ENCODE measurements at places on chromosomes 13 and 19.

DNA sequence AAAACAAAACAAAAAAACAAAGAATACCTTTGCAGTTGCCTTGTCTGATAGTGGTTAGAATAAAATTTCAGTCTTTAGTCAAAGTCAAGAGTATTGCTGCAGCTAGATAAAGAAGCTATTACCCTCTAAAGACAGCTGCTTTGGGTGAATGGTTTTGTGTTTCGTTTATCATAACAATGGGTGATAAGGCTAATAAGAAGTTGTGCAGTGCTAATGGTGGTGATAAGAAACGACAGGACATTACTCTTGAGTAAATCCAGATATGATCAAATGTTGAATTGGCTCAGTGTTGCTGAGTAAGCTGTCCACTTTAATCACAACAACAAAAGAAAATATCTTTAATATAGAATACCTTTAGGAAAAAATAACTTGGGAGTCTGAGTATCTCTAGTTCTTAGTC lies 1825.3 kb downstream of the SLITRK5 start:
- no peak for DNase-seq

GRCh38 chr13:97938706-97939475 lies 14.6 kb upstream of the IPO5 start:
- DNase-seq = no peak

GRCh38 chr13:27266917-27267316 lies 3.7 kb upstream of the RASL11A start:
- no peak for DNase-seq

DNA sequence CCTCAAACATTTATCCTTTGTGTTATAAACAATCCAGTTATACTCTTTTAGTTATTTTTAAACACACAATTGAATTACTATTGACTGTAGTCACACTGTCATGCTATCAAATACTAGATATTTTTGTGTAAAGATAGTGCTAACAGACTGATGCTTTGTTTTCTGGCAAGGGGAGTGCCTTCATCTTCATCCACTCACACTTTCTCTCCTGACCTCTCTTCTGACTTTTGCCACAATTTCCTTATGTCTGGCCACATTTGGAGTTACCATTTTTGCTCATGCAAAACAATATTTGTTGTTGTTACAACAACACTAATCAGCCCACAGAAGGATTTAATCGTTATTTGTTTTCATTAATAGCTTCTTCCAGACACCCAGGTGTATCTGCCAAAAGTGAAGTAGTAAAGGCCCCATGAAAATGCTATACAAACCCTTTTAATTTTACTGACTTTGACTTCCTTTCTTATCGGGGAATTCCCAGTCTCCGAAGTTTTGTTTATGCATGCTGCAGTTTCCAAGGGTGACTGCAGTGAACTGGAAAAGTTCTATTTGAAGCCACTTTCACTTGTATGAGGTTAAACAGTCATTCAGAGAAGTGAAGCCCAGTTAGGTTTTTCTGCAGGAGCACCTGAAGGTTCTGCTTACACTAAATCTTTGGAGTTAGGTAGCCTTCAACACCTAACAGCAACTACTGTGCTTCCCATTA lies 66.1 kb upstream of the FRY start:
- no peak for DNase-seq

DNA sequence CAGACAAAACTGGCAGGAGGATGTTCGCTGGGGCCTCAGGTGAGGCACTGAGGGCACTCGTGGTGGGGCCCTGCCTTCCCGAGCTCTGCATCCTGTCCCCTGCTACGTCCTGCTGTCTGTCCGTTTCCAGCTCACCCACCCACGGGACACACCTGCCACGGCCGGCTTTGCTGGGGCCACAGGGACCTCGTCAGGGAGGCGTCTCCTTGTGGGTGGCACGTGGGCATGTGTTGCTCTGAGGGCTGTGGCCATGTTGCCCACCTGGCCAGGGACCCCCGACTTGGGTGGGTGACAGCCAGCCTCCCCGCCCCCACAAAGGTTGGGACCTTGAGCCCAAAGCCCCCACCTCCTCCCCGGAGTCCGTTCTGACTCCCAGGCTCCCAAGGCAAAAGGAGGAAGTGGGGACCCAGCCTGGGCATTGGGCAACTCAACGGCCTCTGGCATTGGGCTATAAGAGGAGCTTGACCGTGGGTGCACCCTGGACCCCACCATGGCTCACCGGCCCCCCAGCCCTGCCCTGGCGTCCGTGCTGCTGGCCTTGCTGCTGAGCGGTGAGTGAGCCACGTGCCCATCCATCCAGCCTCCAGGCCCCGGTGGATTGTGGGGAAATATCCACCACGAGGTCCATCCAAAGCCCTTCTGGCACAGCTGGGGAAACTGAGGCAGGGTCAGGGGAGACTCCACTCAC lies at the start of gene PRTN3:
TSS of gene PRTN3 (plus strand) at position 481 of the 688 bp plus-strand sequence. CDS start at position 491, 10 bp downstream.
- DNase-seq = peak; percentile 88

GRCh38 chr13:100273552-100273951 lies 184.7 kb downstream of the PCCA start:
- DNase-seq = no peak

- no peak for DNase-seq
Measured at GRCh38 chr13:39516096-39516495, 86.9 kb downstream of the LHFPL6 start.

DNA sequence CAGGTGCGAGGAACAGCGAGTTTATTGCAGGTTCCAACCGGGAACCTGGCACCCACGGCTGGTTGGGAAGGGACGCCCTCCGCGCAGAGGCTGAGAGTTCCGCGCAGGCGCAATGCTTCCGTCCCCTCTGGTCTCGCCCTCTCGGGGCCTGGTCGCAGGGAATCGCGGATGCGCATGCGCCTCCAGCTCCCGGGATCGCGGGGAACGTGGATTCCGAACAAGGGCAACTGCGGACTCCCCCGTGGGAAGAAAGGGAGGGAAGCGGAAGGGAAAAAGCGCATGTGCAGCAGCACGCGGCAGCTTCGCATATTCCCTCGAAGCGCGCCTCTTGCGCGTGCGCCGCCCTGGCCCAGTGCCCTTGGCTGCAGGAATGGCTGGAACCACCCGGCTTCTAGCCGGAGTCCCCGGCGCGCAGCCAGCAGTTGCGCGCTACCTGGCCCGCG lies 1.1 kb downstream of the TSSK6 start:
- DNase-seq = peak; percentile 82

GRCh38 chr19:29411113-29411581 lies 114.6 kb upstream of the VSTM2B start:
- DNase-seq = no peak

DNA sequence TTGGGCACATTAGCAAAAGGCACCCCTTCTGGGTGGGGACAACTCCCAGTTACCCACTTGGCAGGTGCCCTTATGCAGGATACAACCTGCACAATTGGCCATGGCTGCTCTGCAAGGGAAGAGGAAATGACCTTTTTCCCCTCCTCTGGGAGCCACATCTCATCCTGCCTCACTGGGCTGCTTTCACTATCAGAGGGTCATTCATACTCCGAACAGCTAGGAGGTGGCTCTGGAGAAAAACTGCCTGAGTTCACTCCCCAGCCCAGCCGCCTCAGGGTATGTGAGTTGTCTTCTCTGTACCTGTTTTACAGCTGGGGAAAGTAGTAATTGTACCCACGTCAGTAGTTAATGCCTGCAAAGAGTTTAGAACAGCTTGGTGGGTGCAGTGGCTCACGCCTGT lies 7.1 kb upstream of the ACTN4 start:
- DNase-seq = no peak

GRCh38 chr19:41746593-41747227 lies 8.6 kb upstream of the CEACAM6 start:
- no peak for DNase-seq

GRCh38 chr13:75906315-75906714 lies 270.2 kb downstream of the LMO7 start:
- DNase-seq = no peak

DNA sequence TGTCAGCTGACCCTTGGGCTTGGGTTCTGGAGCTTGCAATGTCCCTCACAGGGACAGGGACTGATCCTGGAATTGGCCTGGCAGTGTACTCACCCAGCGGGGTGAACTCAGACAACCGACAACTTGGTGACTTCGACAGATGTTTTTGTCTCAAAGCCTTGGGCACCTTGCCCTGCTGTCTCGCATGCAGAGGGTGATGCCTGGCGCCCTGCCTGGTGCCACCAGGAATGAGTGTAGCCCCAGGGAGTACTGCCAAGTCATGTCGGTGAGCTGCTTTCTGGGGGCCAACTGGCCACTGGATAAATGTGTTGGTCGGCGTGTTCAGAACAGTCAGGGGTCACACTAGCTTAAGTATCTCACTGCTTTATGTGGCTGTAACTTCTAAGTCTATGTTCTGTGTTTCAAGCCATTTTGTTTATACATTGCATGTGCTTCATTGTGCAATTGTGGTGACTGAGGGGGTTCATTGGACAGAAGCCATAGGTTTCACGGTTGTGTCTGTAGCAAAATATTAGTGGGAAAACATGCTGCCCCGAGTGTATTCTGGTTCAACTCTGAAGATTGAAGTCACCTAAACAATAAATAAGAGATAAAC lies 96.3 kb upstream of the TNFSF11 start:
- DNase-seq = no peak

DNA sequence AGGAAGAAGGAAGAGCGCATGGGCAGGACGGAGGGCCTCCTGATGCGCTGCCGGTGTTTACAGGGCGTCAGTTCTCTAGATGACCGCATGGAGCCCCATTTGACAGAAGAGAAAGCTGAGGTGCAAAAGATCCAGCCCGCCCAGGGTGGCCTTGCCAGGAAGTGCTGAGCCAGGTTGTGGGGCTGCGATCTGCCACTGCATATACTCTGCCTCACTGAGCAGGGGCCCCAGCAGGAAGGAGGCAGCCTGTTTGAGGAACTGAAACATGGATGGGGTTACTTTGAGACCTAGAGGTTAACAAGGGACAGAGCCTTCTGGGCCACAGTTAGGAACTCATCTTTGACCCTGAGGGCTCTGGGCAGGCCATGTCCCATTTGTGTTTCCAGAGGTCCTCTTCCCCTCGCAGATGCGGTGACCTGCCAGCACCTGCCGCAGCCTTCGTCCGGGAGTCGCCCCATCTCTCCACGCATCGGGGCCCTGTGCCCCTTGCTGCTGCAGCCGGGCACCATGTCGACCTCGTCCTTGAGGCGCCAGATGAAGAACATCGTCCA lies 3.2 kb downstream of the EPN1 start:
- peak; percentile 94 for DNase-seq

GRCh38 chr13:72121466-72121865 lies 254.5 kb upstream of the DACH1 start:
- DNase-seq = no peak

GRCh38 chr19:7646426-7646700 lies 9.5 kb downstream of the STXBP2 start:
- DNase-seq = no peak

- no peak for DNase-seq
Measured at GRCh38 chr19:56112313-56112709, 8.8 kb downstream of the ZNF787 start.

- peak; percentile 91 for DNase-seq
Measured at GRCh38 chr19:11694533-11695439, 44.0 kb downstream of the ZNF823 start.

DNA sequence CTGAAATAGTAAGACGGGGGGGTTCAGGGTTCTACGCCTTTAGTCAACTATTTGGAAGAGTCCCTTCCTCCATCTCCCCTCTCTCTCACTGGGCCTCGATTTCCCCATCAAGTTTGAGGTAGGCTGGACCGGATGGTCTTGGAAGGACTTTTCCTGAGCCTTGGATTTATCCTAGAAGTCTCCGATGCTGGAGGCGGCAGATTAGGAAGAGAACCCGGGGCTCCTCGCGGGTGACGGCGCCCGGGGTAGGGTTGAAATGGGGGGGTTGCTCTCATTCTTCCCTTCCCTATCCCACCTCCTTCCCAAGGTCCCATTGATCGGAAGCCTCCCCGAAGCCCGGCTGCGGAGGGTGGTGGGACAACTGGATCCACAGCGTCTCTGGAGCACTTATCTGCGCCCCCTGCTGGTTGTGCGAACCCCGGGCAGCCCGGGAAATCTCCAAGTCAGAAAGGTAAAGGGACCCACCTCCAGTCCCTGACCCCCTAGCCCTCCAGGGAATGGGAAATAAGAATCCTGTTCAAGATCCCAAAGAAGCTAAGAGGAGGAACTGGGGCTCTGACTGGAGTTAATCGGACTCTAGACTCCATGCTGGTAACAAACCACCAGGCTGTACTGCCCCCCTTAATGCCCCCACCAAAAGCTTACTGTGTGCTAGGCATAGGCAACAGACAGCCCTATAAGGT lies 781 bp downstream of the QPCTL start:
- peak; percentile 92 for DNase-seq

- DNase-seq = peak; percentile 86
Measured at GRCh38 chr19:51690454-51691073, 2.6 kb upstream of the SPACA6 start.

DNA sequence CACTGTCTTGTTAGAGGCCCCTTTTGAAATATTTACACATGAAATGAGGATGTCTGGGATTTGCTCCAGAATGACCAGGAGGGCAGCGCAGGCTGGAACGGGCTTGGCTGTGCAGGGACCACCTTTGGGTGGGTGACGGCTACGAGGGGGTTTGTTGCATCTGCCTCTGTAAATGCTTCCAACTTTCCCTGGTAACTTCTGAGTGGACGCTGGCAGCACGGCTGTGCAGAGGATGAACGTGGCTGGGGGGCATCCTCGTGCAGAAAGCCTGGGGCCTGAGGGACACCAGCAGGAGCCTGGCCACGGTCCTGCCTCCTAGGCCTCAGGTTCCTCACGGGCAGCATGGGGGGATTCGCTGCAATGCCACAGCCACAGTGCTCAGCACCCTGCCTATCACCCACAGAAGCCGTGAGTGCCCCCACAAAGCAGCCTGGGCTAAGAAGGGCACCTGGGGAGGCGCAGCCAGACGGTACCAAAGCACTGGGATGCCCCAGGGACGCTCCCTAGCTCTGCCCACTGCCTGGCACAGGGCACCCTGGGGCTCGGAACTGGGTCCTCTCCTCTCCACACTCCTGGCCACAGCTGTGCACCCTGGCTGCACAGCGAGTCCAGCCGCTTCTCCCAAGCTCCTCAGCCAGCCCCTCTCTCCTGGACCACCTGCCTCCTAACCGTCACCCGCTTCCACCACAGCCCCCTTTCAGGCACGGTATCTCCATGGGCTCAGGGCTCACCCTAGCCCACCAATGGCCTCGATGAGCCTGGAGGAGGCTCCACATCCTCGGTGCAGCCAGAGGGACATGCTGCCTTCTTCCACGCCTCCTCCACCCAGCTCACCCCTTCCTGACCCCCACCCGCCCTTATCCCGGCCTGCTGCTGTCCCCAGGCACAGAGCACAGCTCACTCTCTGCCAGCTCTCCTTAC lies 44.5 kb downstream of the MLLT1 start:
- peak; percentile 71 for DNase-seq

GRCh38 chr13:65582160-65582559 lies 1648.0 kb downstream of the PCDH9 start:
- no peak for DNase-seq

GRCh38 chr13:23380534-23380933 lies 53.0 kb downstream of the SACS start:
- DNase-seq = no peak

GRCh38 chr13:110863685-110864084 lies 51.2 kb downstream of the ANKRD10 start:
- no peak for DNase-seq

- peak; percentile 98 for DNase-seq
Measured at GRCh38 chr13:48037346-48038173, at the start of gene NUDT15. Gene NUDT15 (plus strand): TSS chr13:48037726. CDS start chr13:48037747, 21 bp downstream.

DNA sequence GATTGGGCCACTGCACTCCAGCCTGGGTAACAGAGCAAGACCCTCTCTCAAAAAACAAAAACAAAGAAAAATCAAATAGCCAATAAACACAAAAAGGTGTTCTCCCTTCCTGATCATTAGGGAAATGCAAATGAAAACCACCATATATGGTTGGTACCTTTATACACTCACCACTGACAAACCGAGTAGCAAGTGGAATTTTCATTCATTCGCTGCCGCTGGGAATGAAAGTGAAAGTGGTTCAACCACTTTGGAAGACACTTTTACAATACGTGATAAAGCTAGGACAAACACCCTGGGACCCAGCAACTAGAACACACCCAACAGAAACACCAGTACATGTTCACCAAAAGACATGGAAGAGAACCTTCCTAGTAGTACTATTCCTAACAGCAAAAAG lies 21.0 kb downstream of the GRIK5 start:
- no peak for DNase-seq

All from spleen (tissue), 13 donors.